ENCODE measurements at places on chromosomes 6 and 20.

DNA sequence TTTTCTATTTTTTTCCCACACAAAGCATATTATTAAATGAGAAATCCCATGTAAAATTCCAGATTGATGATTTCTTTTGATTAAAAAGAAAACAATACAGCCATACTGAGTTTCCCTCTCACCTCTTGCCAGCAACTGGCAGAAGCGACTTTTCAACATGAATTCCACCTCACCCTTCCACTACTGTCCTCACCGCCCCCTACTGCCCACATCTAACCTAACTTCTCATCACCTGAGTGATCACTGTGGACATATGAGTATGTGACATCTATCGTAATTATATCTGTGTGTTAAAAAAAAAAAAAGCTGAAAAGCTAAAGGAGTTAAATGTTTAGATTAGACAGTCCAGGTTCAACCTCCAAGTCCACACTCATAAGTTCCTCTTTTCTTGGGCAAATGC is 528.6 kb downstream of the PRKN start:
- no peak for DNase-seq

DNA sequence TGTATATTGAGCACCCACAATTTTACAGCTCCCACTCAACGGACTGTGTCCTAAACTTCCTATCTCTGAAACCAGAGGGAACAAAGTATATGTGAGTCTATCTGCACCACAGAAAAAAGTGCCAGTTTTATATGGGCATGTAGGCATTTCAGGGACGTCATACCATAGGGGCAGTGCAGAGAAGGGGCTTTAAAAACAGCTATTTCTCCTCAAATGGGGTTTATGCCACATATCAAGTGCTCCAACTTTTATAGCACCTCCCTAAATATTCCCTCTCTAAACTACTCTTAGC is 28.9 kb upstream of the ASF1A start:
- no peak for DNase-seq

GRCh38 chr20:36823121-36823520 is 49.6 kb upstream of the DSN1 start:
- no peak for DNase-seq

DNA sequence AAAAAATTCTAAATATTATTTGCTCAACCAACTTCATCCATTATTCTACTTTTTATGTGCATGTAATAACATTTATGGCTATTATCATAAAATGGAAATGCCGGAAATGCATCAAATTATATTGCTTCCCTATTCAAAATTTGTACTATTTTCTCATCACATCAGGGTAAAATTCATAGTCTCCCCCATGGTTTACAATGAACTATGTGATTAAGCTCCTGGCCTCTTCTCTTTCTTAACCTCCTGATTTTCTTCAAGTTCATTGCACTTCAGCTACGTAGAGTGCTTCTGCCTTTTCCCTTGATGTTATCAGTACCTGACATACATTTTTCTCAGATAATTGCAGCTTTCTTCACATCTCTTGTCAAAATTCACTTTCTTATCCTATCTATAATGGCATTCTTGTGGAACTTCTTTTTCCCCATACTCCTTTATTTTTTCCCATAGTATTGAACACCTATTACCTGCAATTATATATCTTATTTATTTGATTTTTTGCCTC is 699.1 kb upstream of the ADGRB3 start:
- no peak for DNase-seq

GRCh38 chr6:123808556-123808955 is 4.9 kb downstream of the NKAIN2 start:
- DNase-seq = no peak

DNA sequence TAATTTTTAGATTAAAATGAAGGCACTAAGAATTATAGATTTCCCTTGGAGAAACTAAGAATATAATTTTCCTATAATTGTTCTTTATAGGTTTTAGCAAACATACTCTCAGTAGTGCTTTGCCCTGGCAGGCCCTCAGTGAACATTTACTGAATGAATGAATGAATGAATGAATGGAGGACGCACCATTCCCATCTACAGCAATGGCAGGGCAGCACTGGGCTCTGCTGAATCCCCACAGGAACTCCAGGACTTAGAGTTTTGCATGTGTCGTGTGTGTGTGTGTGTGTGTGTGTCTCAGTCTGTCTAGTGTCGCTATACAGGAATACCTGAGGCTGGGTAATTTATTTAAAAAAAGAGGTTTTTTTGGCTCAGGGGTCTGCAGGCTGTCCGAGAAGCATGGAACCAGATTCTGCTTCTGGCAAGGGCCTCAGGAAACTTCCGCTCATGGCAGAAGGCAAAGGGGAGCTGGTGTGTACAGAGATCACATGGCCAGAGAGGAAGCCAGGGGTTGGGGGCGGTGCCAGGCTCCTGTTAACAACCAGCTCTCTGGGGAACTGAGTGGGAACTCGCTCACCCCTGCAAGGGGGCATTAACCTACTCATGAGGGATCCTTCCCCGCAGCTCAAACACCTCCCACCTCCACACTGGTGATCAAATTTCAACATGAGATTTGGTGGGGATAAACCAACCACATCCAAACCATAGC is 20.1 kb downstream of the RNASET2 start:
- DNase-seq = no peak

- DNase-seq = no peak
These were observed 22.0 kb upstream of the PERP start for GRCh38 chr6:138129190-138129589.

DNA sequence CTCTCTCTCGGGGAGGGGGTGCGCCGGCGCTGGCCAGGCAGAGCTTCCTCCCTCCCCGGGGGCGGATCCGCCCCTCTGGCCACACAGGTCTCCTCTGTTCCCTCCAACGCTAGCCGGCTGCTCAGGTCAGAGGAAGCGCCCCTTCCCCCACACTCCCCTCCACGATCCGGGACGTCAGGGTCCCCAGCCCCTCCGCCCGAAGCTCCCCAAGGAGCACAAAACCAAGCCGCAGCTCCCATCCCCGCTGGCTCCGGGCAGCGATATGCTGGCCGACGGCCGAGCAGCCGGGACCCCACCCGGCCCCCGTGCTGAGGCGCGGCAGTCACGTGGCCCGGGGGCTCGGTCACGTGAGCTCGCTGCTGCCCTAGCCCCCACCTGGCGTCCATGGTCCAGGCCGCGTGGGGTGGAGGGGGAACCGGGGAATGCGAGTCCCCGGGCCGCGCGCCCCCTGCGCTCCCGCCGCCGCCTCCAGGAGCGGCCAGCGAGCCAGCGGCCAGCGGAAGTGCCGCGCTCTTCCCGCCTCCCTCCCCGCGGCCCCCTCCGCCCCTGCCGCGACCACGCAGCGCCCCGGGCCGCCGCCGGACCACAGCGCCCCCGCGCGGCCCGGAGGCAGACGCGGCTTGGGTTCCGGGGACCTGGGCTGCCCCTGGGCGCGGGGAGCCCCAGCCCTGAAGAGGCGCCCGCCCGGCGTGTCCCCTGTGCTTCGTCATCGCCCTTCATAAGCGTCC is at the start of gene SLC35B2:
Gene SLC35B2, minus strand, starts transcription at position 504 of the 728 bp plus-strand sequence. Its CDS starts 118 bp downstream, at position 386.
- DNase-seq = peak; percentile 65

DNA sequence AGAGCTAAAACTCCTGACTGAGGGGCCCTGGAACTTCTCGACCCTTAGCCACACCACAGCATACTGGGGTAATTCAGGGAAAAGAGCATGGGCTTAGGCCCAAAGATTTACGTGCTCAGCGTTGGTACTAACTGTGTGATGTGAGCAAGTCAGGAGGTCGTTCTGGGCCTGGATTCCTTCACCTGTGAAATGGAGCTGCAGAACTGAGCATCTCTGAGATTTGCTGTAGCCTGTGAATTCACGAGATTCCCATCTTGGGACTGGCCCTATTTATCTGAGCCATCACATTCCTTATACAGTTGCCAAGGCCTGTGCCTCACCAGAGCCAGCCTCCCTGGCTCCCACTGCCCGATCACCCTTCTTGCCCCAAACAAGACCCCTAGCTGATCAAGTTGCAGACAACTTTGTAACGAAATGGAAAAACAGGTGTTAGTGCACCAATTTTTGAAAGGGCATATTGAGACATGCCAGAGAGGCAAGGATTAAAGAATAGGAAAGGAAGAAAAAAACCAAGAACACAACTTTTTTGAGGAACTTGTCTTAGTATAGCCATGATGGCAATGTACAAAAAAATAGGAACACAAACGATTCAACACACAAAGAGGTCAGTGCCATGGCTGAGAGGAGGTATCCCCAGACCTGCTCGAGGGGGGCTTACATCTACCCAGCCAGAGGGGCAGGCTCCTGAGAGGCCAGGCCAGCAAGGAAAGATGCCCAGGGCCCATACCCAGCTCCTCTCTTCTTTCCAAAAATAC is 323.0 kb upstream of the JARID2 start:
- DNase-seq = no peak

GRCh38 chr20:11660673-11661072 is 257.0 kb upstream of the BTBD3 start:
- no peak for DNase-seq

Data from left kidney (tissue), 8 donors.